Stimulated activated CD8-positive, alpha-beta memory T cell treated with anti-CD3 and anti-CD28 coated beads, Interleukin-7, amount 100 ng/mL, for 1 hour (primary cell): ENCODE measurements at places on chromosomes 3 and 15.

DNA sequence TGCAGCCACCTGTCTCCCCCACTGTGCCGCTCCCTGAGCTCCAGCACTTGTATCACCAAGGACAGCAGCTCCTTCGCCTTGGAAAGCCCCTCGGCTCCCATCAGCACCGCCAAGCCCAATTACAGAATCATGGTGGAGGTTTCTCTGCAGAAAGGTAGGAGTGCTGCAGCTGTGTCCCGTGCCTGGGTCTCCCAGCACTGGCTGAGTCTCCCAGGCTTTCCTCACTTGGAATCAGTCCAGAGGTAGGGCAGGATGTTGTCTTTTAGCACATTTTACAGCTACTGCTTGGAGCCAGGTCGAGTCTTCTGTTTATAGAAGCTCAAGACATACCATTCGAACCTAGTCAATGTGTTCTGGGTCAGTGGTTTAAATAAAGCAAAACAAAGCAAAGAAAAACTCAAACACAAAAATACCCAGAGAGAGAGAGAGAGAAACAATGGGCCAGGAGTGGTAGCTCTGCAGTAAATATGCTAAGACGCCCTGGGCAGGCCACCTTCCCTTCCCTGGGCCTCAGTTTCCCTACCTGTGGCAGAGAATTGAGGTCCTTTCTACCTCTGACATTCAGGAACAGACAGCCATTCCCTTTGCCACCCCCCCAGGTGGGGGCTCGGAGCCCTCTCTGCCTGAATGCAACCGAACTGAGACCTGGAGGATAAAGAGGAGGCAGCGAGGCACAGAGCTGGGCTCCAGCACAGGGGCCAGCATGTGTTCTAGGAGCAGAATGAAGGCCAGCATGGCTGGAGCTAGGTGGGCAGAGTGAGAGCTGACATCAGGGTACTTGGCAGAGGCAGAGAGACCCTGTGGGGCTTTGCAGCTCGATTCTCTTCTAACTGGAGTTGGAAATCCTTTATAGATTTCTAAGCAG, 44.1 kb downstream of the STARD5 start:
- no peak for DNase-seq

- DNase-seq, result no peak
These were observed 5.4 kb upstream of the ALDH1A2 start for GRCh38 chr15:58070801-58071418.

GRCh38 chr3:126514161-126514560, 3.4 kb downstream of the UROC1 start:
- DNase-seq, result no peak

DNA sequence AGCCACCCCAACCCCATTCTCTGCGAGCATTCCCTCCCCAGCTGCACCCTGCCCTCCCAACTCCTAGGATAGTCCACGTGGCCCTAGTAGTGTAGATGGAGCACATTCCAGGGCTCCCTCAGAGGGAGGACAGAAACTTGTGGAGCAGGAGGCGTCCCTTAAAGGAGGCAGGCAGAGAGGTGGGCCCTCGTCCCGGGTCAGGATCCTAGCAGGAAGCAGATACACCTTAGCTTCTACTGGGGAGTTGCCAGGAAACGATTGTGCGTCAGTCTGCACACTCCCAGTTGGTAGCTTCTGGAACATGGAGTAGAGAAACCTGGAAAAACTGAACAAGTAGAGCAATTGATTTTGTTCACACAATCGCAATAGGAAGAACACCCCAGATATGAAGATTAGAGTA, 43.9 kb upstream of the KLHL25 start:
- no peak for DNase-seq

DNA sequence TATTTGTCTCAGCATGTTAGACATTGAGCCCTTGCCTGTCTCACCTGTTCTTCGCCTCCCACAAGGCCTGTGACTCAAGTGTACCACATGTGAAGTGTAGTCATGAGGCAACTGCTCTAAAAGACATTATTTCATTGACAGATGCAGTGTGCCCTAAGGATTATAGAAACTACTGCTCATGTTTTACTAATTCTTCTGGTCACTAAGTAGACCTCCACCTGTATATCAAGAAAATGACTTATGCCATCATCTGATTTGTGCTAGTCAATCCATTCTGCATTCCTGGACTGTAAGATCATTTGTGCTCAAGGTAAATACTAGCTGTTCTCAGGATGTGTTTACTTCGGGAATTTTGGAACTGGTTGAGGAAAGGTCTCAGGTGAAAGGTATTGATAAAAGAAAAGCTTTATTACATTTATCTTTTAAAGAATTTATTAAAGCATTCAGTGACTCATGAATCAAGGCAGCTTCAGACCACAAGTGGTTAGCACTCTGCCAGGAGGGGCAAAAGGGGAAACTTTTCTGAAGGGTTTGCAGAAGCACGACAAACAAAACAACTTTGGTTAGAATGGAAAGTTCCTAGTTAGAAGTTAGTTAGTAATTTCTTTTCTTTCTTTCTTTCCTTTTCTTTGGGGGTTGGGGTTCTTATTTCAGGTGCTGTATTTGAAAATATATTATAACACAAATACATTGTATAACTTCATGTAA, 465.3 kb upstream of the CBLB start:
- peak; percentile 13 for DNase-seq

DNA sequence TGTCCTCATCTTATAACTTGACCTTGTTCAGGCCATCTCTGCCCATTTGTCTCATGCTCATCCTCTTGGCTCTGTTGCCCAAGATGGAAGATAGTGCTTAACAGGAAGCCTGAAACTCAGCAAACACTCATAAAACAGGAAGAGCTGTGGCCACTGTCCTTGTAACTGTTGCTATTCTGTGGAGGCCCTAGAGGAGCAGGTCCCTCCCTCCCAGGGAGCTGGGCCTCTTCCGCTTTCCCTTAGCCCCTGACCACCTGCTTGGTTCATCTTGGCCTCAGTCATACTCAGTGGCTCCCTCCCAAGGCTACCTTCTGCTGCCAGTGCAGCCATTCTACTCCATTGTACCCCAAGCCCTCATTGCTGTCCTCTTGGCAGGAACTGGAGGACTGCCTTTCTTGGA, 3.5 kb downstream of the MAPKAPK3 start:
- DNase-seq, result no peak

DNA sequence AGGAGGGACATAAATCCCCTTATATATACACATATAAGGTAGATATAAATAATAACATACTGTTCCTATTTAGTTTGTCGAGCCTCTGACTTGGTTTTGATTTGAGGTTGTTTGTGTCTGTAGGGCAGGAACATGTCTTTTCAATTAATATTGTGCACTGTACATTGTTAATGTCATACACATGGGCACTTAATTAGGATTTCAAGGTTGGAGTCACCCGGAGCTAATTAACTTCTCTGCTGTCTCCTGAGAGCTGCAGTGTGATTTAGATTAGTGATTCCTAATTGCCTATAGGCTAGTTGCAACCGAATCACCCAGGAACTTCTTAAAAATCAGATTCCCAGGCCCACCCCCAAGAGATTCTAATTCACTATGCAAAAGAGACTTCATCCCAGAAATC, 50.4 kb upstream of the FILIP1L start:
- DNase-seq, result no peak

GRCh38 chr3:14841836-14842235, 23.1 kb downstream of the FGD5 start:
- DNase-seq, result no peak

- DNase-seq, result no peak
These were observed 427 bp downstream of the MBD4 start for GRCh38 chr3:129439226-129439816.

GRCh38 chr15:69668039-69668705, 215.6 kb downstream of the RPLP1 start:
- DNase-seq, result no peak

DNA sequence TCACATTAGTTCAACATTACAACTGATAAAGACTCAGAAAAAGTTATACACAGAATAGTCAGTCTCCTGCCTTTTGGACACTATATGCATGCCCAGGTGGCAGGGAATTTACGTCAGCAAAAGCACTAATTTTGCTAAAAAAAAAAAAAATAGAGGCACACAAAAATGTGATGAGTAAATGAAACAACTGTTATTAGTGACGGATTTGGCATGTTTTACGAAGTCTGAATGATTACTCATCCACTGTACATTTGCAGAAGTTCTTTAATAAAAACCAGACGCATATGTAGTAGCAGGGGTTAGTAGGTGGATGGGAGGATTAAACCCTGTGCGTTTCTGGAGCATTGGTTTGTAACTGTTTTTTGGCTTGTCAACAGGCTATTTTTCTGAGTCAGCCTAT, 99.0 kb downstream of the MITF start:
- DNase-seq, result no peak

DNA sequence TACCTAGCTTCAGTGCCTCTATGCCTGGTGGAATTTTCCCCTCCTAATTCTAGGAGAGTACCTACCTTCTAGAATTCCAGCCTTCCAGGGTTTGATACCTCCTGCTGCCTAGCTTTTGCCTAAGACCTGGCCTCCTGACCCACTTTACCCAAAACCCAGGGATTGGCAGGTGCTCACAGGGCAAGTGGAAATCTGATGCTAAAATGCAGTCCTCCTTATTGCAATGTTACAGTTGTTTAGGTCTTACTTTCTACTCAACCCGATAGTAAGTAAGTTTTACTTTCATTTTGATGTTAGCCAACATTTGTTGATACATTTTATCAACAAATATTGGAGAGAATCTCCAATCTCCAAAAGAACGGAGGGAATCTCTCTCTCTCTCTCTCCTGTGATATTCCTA, 275.9 kb downstream of the DOCK3 start:
- no peak for DNase-seq

DNA sequence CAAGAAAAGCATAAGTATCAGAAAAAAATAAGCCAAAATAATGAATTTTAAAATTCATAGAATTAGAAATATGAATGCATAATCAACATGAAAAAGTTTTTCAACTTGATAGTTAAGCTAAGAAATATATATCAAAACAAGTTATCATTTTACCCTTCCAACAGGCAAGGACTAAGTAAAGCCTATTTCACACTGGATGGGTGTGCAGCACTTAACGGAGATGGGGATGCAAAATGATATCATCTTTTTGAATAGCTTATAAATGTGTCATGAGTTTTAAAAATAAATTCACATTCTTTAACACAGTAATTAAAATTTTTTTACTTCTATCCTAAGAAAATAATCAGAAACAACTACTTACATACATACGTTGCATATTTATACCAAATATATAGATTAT, 20.9 kb downstream of the PIK3R4 start:
- no peak for DNase-seq

- DNase-seq, result no peak
These were observed 38.4 kb upstream of the FURIN start for GRCh38 chr15:90829942-90830440.

GRCh38 chr15:61777689-61778088, 282.6 kb downstream of the VPS13C start:
- no peak for DNase-seq

GRCh38 chr3:182143903-182144302, 432.2 kb downstream of the SOX2 start:
- DNase-seq, result no peak

- no peak for DNase-seq
These were observed 41.3 kb downstream of the CA12 start for GRCh38 chr15:63340353-63340752.

DNA sequence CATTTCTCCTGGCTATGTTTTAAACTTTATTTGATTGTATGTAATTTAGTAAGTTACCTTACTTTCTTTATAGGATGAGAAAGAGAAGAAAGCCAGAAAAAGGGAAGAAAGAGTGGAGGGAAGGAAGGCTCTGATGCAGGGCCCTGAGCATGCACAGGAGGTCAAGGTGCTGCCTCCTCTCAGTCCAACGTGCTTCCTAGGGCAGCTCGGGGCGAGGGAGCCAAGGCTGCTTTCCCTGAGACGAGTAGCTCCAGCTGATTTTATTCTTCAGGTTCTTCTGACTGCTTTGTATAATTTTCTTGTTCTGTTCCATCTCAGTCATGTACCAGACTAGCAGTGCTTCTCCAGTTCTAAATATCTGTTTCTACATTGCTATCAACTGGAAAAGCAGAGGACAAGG, 3.4 kb downstream of the CORO2B start:
- DNase-seq, result no peak
